Fibroblast of lung (primary cell): ENCODE measurements at places on chromosomes 1 and 21. TPM values are rescaled to one million over a fixed set of nuclear protein-coding genes. Genes with fewer than 3 reads are reported as not detected.
A peak's percentile ranks its signal among the peaks of the same experiment; 100 is the strongest.

DNA sequence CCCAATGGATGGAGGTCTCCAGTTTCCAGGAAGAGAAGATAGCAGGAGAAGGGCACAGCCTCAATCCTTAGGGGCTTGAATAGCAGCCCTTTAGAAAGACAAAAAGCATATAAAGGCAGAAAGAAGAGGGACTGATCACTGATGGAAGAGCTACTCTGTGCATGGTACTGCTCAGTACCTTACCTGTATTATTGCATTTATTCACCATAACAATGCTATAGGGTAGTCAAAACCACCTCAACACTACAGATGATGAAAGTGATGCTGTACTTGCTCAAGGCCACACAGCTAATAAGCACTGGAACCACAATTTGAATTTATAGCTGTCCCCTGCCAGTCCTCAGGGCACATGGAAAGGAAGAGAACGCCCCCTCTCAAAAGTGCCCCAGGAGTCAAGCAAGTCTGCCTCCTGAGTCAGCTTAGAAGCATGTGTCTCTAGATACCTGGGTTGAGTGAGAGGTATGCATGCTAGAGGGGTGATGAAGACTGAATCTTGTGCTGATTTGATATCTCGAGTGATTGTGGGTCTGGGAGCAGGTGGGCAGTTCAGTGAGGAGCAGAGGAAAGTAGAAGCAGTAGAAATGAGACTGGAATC is 13.6 kb downstream of the DDAH1 start:
- peak; percentile 40 for DNase-seq

- DNase-seq: no peak
Observed at GRCh38 chr1:203531063-203531462, 37.1 kb downstream of the OPTC start.

DNA sequence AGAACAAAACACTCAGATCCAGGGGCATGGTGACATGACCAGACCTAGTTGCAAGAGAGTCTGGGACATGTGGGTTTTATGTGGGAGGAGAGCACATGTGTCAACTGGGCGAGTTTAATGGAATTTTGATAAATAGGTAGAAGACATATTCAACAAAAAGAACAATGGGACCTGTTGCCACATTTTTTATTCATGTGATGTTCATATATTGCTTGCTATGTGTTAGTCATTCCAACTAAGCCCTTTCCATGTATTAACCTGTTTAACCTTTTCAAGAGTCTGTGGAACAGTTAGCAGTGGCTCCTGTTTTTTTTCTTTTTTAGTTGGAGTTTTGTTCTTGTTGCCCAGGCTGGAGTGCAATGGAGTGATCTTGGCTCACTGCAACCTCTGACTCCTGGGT is 30.1 kb upstream of the CSF3R start:
- no peak for DNase-seq

DNA sequence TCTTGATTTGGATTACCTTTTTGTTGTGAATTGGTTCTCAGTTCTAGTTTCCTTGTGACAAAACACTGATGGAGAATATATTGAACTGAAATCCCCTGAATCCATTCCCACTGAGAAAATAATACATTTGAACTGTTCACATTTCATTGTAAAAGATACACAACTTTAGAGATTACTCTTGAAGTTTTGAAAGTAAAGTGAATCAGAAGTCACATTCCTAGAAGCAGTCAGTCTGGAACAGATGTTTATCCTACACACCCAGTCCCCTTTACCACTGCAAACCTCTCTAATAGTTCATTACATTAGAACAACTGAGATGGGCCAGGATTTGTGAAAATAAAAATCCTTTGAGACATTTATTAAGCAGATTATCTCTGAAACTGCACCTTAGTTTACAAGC is 3.4 kb downstream of the RERE start:
- DNase-seq: peak; percentile 29

- no peak for DNase-seq
Observed at GRCh38 chr1:205772607-205773032, 2.7 kb downstream of the RAB29 start.

DNA sequence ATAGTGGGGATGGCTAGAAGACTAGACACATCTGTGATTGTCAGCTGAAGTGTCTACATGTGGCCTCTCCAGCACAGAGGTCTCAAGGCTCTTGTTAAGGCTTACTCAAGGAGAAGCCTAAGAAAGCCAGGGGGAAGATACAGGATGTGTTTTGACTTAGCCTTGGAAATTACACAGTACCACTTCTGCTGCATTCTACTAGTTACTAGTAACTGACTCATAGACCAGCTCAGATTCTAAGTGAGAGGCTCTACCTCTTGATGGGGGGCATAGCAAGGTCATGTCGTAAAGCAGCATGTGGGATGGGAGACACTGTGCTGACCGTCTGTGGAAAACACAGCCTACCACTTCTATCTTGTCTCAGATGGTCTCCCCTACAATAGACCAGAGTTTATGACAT is 99.5 kb downstream of the UBE2U start:
- DNase-seq: peak; percentile 73

GRCh38 chr1:102120910-102121309 is 124.2 kb upstream of the OLFM3 start:
- no peak for DNase-seq

- no peak for DNase-seq
Observed at GRCh38 chr1:192977089-192977706, 82.0 kb downstream of the UCHL5 start.

- peak; percentile 77 for DNase-seq
Observed at GRCh38 chr1:224696891-224697765, 81.0 kb downstream of the CNIH3 start.

DNA sequence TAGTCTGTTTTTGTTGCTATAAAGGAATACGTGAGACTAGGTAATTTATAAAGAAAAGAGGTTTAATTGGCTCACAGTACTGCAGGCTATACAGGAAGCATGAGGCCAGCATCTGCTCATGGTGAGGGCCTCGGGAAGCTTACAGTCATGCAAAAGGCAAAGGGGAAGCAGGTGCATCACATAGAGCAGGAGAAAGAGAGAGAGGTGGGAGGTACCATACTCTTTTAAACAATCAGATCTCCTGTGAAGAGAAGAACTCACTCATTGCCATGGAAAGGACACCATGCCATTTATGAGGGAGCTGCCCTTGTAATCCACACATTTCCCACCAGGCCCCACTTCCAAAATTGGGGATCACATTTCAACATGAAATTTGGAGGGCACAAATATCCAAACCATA is 12.7 kb downstream of the PPP1R12B start:
- DNase-seq: no peak

DNA sequence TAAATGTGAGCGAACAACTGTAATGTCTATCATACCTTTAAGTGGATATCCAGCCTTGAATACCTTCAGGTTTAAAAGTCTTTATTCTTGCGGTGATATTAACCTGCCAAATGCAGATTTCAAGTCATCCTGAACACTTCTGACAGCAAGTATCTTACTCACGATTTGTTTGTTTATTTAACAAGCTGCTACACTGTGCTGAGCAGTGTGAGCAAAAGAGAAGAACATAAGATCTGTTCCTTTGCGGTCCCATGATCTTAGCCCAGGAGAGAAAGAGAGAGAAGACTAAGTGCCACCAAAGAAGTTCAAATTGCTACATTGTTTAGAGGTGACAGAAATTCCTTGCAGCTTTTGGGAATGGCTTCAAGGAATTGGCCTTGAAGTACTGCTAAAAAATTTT is 9.5 kb upstream of the IL24 start:
- peak; percentile 63 for DNase-seq

DNA sequence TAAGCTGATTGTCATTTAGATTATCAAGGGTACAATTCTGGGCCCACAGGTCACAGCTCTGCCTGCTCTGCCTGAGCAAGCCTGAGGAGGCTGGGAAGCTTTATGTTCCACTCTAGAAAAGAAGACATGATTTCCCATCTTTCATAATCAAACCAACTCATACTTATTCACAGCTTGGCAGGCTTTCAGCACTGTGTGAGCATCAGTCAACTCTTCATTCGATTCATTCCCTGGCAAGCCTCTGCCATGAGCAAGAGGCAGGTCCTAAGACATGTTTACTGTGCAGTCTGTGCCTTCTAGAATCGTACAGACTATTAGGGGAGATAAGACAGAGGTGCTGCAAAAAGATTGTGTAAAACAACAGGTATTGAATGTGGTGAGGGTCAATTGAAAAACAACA is 24.5 kb upstream of the KIRREL1 start:
- peak; percentile 93 for DNase-seq

GRCh38 chr1:109210058-109210457 is 3.7 kb upstream of the SARS1 start:
- DNase-seq: no peak

GRCh38 chr1:21149430-21149854 is 27.3 kb downstream of the EIF4G3 start:
- peak; percentile 46 for DNase-seq

DNA sequence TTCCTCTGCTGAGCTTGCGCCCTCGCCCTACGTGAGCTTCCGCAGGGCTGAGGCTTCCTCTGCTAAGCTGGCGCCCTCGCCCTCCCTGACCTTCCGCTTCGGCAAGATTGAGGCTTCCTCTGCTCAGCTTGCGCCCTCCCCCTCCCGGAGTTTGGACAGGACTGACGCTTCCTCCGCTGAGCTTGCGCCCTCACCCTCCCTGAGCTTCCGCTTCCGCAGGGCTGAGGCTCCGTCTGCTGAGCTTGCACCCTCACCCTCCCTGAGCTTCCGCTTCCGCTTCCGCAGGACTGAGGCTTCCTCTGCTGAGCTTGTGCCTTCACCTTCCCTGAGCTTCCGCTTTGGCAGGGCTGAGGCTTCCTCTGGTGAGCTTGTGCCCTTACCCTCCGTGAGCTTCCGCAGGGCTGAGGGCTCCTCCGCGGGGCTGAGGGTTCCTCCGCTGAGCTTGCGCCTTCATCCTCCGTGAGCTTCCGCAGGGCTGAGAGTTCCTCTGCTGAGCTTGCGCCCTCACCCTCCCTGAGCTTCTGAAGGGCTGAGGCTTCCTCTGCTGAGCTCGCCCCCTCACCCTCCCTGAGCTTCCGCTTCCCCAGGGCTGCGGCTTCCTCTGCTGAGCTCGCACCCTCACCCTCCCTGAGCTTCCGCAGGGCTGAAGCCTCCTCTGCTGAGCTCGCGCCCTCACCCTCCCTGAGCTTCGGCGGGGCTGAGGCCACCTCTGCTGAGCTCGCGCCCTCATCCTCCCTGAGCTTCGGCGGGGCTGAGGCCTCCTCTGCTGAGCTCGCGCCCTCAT is 753.6 kb upstream of the TPTE start:
- no peak for DNase-seq

The SYCP1 gene
- not detected in 2 replicates for total RNA-seq

The SH2D5 gene
- 2.3 and 5.0 TPM in 2 replicates for total RNA-seq

The PLPPR4 gene
- total RNA-seq: 1.3 and 7.1 TPM in 2 replicates

The C1orf185 gene
- not detected in 2 replicates for total RNA-seq

The DNAJC8 gene
- 56.1 and 57.0 TPM in 2 replicates for total RNA-seq

The FMN2 gene
- 1.5 and 13.7 TPM in 2 replicates for total RNA-seq

The RHD gene
- total RNA-seq: not detected in 2 replicates

The USP25 gene
- total RNA-seq: 47.5 and 65.7 TPM in 2 replicates

The LCE1E gene
- total RNA-seq: not detected in 2 replicates
